Ovary (tissue), 10 donors: ENCODE measurements at places on chromosomes 13 and 19.

DNA sequence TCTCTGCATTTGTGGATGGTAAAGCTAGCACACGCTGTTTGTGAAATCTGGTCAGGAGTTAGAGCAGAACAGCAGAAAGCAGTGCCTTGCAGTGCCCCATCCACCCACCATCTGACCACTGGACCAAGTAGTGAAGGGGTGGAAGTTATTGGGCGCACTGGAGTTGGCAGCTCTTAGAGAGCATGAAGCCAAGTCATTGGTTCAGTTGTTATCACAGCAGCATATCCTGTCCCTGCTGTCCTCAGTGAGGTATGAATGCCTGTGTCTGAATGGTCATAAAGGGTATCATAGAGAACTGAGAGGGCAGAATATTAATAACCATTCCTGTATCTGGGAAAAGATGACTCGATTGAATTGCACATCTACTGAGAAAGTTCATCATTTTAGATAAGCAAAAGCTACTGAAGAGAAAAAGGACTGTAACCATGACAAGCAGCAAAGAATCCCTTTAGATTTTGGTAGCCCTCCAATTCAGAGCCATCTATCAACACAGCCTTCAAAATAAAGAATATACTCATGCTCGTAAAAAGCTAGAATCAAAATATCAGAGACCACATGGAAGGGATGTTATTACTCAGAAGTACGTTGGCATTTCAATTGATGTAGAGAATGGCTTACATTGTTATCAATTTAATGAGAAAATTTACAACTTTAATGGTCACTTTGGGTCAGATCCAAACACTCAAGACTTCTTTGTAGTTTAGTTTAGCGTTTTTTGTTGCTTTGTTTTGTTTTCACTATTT, 919.0 kb downstream of the EFNB2 start:
- no peak for DNase-seq

- peak; percentile 77 for DNase-seq
Measured at GRCh38 chr19:3576696-3577443, 4.1 kb downstream of the HMG20B start.

GRCh38 chr19:48837051-48837524, 797 bp upstream of the HSD17B14 start:
- peak; percentile 91 for DNase-seq

- DNase-seq: no peak
Measured at GRCh38 chr13:50797091-50797490, 46.4 kb downstream of the DLEU7 start.

GRCh38 chr19:34480971-34481841, at the start of gene WTIP:
Gene WTIP (plus strand): TSS chr19:34481758. CDS start chr19:34481975, 217 bp downstream.
- peak; percentile 88 for DNase-seq

DNA sequence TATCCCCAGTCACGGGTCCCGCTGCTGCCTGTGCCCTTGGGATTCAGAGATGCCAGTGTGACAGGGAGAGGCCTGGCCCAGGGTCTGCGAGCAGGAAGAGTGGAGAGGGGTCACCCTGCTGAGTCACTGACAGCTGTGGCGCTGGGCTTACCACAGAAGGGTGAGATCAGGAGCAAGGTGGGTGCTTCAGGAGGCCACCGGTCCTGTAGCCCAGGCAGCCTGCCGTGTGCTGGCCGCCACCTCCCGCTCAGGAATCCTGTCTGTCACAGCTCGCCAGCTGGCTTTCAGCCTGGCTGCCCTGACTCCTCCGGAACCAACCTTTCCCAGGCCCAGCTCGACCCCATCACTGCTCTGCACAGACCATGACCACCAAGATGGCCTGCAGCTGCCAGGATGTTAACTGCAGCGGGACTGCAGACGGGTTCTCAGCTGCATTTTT, 25.3 kb downstream of the NAXD start:
- peak; percentile 69 for DNase-seq

DNA sequence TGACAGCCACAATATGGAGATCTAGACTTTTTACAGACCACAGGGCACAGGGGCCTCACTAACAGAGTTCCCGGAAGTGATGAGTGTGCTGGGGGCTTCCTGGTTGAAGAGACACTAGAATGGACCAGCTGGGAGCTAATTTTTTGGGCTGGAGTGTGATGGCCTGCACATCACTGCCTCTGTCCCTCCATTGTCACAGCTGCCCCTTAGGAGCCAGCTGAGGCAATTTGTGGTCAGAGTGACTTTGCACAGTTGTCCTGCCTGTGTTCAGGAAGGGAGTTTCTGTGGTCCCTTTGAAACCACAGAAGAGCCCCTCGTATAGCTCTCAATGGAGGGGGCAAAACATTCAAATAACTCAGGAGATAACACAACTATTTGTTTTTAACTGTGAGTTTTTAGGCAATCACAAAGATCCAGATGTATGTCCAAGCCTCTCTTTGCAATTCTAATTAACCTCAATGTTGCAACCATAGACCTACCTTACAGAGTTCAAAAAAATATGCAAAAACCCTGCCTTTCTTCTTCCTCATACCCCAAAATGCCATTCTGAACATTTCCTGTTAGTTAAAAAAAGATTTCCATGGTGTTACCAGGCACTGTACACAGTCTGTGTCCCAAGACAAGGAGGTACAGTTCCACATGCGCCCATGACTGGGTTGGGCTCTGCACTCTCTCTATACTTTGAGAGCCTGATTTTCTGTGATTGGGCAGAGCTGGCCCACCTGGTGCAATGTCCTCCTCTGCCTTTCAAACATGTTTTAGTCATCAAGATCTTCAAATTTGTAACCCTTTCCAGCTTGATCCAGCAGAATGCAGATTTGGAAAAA, 2.4 kb downstream of the ALOX5AP start:
- no peak for DNase-seq
